CD4-positive, alpha-beta T cell treated with Interleukin-6 at 100 ng/mL for 8 hours (primary cell): ENCODE measurements at places on chromosomes 2 and 18.

DNA sequence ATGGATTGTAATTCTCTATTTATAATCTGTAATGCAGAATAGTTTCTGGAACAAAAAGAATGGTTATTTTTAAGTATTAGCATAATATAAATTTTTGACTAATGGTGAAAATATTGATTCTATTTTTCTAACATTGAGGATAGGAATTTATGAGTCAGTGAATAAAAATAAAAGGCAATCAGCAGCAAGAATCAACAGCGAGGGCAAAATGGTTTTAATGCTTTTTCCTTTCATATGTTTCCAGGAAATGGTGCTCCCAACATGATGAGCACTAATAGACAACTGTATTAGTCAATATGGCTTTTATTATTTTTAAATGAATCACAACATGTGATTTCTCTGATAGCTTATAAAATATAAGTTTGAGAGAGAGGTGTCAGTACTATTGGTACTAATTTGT is 90.7 kb upstream of the TFPI start:
- no peak for DNase-seq

DNA sequence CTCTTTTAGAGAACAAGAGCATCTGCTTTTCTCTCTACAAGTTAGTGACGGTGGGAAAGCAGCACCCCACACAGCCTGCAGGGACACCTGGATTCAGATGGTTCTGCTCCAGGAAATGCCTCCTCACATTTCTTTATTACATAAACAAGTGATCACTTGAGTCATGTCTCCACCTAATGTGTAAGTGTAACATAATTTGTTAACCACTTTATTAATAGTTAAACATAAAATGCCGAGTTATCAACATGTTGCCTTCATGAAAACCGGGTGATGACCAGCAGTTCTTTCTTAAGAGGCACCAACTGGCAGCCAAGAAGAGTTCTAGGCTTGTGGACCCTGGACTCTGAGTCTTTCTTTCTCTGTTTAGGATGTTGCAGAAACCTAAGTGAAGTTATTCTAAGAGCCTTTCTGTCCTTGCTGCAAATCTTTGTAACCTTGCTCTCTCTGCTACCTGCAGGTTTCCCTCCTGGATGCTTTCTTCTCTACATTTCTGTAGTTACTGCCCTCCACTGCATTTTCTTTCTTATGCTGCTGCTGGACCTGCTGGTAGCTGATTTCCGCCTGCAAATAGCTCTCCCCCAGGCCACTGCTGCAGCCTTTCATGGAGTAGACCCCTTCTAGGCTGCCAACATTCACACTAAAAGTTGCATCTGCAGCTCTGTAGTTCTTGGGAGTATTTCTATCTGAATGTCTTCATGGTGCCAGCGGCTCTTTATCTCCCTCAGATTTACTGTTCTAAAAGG is 24.3 kb downstream of the UPP2 start:
- DNase-seq = no peak

- no peak for DNase-seq
Observed at GRCh38 chr2:67626656-67627055, 229.5 kb downstream of the ETAA1 start.

- no peak for DNase-seq
Observed at GRCh38 chr18:8142131-8142711, 467.0 kb upstream of the RAB12 start.

GRCh38 chr2:162217598-162217997 is 25.6 kb downstream of the FAP start:
- DNase-seq = no peak

- no peak for DNase-seq
Observed at GRCh38 chr2:120809609-120810440, 74.2 kb downstream of the GLI2 start.

- no peak for DNase-seq
Observed at GRCh38 chr2:127107622-127107999, 657 bp upstream of the BIN1 start.

- DNase-seq = no peak
Observed at GRCh38 chr18:45672637-45673036, 51.3 kb upstream of the SLC14A1 start.

DNA sequence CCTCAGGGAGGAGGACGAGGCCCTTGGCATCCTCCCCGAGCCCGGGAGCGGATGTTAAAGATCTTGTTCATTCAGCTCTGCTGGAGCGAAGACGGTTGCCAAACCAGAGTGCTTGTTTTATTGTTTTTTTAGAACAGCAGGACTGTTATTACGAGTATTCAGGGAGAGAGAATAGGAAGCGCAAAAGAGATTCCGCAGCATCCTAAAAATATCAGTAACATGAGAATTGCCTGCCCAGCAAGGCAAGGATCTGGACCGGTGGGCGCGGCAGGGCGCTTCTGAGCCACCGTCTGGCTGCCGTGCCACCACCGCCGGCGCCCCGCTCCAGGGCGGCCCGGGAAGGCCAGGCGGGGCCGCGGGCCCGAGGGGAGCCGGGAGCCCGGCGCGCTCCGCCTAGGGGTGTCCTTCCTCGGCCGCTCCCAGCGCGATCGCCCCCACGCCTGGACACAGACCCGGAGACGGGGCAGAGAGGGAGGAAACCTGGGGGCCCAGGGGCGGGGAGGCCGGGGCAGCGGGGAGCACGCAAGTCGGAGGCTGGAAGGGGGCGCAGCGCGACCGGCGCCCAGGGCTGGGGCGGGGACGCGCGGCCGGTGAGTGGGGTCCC is 843 bp downstream of the CYS1 start:
- no peak for DNase-seq

- DNase-seq = no peak
Observed at GRCh38 chr2:240430595-240430994, 4.9 kb upstream of the GPC1 start.

DNA sequence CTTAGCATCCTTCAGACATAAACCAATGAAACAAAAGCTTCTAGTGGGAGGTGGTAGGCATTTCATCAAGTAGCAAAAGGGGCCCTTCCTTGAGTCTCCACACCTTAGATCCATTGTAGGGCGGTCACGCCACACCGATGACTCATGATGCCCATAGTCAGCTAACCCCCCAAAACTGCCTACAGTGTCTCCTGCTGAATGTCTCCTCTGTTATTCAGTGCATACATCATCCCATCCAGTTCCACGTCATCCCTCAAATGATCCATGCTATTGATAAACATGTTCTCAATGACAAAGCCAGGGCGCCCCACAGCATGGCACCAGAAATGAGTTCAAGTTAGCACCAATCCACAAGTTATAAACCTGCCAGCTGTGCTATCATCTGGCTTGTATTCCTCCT is 57.4 kb upstream of the ACKR3 start:
- DNase-seq = no peak
